ENCODE measurements at places on chromosomes 6 and 20. TPM values are rescaled to one million over a fixed set of nuclear protein-coding genes. Genes with fewer than 3 reads are reported as not detected.

DNA sequence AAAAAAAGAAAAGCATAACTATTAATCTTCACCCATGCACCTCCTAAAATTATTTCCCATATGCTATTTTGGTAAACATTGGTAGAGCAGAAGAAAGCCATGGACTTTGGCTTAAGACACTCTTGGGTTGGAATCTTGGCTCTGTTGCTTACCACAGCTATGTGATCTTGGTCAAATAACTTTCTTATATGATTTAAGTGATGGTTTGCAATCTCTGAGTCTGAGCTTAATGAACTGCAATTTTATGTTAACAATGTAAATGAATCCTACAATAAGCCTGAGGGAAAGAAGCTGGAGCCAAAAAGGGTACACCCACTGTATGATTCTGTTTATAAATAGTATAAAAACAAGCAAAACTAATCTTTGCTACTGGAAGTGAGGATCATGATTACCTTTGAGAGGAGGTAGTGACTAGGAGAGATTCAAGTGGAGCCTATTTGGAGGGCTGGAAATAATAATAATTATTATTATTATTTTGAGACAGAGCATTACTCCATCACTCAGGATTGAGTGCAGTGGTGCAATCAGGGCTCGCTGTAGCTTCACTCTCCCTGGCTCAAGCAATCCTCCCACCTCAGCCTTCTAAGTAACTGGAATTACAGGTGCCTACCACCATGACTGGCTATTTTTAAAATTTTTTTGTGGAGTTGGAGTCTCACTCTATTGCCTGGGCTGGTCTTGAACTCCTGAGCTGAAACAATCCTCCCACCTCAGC lies 34.5 kb downstream of the ABRACL start:
- DNase-seq: no peak

GRCh38 chr6:41080621-41081020 lies 7.8 kb downstream of the NFYA start:
- no peak for DNase-seq

The LHFPL5 gene
- not detected for total RNA-seq

- DNase-seq: no peak
Measured at GRCh38 chr6:87342829-87343228, 1.8 kb upstream of the C6orf163 start.

DNA sequence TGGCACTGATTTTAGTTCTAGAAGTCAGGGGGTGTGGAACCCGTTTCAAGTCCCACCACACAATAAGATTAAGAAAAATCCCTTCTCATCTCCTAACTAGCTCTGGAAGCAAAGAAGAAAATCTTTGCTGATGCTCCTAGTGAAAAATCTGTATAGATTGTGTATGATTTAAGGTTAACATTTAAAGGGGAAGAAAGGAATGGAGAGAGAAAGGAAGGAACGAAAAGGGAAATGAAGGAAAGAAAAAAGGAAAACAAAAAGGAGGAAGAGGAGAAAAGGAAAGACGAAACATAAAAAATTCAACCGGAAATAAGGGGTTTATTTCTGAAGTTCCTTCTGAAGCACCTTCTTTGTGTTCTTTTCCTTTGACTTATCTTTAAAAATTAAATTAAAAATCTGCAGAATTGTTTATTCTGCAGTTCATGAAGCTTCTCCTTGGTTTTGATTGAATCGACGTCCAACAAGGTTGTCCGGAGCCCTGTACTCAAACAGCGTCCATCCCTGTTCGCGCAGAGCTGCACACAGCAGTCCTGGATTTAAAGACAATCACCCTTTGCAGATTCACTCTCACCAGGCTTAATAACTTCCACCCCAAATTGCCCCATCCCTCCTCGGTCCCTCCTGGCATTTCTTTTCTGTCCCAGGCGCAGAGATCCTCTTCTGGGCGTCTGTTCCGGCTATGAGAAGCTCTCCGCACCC lies 1.6 kb upstream of the TFAP2B start:
- DNase-seq: no peak

DNA sequence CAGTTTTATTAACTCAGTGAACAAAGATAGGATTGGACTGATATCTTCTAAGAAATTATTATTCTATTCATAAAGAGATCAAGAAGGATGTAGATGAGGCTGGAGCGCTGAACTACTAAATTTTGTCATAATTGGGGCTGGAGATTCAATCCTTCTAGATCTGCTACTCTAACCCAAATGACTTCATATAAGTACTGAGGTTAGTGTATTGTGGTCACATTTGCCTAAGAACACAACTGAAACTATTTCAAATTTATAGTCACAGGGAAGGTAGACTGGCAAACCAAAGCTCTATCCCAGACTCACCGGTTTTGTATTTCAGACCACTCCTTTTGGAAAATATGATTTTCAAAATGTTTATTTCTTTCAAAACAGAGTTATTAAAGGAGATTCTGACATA lies 96.7 kb downstream of the BMP5 start:
- no peak for DNase-seq

The DPPA5 gene
- total RNA-seq: not detected

DNA sequence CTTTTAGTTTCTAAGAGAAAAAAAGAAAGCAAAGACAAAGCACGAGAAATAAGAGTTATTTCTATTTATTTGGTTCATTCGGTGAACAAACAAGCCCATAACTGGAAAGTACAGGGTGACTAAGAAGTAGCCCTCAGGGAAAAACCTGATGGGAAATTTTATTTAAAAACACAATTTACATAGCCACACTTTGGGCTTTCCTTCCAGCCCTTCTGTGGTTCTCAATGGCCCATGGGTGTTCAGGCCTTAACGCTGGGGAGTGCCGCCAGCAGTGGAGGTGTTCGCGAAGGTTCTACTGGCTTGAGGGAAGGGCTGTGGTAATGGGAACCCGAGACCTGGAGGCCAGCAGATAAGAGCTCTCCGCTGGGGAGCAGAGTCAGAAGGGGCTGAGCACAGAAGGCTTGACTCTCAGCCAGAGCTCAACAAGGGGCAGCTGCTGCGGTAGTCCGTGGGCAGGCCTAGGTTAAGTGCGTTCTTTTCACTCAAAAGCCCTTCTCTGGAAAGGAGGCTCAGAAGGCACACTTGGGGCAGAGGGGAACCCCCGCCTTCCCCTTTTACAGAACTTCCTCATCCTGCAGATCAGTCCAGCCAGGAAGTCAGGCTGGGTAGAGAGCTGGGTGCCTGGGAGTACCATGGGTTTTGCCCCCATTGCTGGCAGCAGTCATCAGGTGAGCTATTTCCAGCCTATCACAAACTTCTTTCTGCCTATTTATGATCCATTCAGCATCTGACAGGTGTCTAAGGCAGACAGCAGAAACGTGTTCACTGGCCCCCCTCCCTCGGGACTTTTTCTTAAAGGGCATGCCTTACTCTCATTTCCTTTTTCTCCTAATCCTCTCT lies 8.8 kb upstream of the CD83 start:
- DNase-seq: no peak

DNA sequence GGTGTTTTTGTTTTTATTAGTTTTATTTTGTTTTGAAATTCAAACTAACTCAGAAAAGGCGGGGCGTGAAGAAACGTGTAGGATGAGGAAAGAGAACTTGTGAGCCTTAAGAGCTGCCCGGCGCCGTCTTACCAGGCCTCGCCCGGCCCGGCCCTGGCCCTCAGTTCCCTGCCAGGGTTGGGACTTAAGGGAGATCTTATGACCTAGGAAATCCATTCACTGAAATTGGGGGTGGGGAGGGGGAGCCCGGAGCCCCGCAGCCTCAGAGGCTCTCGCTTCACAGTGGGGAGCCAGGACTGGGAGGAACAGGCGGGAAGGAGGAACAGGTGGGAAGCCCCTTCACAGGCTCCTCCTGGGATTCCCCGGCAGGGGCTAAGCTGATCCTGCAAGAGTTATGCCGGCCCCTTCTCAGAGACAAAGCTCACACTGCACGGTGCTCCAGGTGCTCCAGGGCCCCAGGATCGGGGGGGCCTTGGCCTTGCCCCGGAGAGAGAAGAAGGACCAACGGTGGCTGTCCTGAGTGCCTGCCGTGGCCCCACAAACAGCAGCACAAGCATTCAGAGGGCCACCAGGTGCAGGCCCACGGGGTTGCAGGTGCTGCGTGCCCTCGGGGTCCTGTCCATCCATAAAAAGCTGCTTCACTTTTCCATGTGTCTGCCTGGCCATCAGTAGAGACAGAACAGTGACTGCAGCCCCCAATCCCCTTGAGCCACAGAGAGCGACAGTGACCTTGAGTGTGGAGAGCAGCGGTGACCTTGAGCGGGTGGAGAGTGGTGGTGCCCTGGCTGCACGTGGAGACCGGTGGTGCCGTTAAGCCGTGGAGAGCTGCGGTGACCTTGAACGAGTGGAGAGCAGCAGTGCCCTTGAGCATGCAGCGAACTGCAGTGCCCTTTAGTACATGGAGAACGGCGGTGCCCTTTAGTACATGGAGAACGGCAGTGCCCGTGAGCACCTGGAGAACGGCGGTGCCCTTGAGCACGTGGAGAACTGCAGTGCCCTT lies 152.7 kb downstream of the DLL1 start:
- peak; percentile 59 for DNase-seq

DNA sequence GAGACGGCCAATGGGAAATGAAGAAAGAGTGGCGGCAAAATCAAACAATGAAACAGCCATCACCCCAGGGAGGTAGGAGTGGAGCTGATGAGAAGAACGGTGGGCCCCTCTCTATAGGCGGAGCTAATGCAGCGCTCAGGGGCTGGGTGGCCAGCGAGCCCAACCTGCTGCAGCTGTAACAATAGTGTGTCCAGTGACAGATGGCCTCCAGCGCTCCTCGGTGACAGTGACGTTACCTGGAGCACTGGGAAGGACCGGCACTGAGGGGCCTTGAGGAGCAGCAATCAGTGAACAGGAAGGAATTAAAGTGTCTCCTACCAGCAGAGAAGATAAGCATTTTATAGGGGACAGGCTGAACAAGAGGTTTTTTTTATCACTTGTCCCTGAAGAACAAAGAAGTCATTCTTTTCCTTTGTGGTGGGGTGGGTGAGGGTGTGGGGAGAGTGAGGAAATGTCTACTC lies 81.6 kb downstream of the FOXA2 start:
- DNase-seq: no peak

The SCRT2 gene
- total RNA-seq: not detected

DNA sequence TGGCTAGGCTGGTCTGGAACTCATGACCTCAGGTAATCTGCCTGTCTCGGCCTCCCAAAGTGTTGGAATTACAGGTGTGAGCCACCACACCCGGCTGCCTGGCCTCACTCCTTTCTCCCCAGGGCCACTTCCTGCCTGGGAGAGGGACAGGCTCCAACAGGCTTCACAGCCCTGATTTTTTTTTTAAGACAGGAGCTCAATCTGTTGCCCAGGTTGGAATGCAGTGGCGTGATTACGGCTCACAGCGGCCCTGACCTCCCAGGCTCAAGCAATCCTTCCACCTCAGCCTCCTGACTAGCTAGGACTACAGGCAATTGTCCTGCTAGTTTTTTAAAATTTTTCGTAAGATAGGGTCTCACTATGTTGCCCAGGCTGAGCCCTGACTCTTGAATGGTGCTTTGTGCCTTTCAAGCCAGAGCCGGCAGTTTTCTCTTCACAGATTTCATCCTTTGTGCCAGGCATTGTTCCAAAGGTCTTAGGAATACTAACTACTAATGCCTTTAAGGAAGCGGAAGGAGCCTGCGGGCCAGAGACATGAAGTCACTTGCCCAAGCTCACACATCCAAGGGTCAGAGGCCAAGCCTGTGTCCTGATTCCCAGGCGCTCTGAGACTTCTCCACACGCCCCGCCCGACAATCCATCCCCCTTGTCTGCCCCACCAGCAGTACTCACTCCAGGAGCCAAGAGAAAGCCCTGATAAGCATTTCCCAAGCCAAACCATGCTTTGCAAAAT lies 19.2 kb downstream of the CAPN11 start:
- peak; percentile 90 for DNase-seq

DNA sequence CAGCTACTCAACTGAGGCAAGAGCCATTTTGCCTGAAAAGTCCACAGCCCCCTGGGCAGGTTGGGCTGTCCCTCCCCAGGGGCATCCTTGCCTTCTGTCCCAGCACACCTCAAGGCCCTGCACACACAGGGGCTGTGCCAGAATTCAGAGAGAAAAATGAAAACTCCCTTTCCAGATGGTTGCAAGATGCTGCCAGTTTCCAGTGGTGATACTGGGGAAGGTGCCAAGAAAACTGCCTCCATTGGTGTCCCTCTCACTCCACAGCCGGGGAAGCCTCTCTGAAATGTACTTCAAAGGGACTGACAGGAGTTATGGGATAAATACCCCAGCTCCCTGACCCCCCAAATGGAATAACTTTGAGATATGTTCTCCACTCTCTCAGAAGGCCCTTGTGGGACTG lies 154.2 kb upstream of the MAFB start:
- DNase-seq: no peak
